ENCODE measurements at places on chromosomes 13 and 19.

DNA sequence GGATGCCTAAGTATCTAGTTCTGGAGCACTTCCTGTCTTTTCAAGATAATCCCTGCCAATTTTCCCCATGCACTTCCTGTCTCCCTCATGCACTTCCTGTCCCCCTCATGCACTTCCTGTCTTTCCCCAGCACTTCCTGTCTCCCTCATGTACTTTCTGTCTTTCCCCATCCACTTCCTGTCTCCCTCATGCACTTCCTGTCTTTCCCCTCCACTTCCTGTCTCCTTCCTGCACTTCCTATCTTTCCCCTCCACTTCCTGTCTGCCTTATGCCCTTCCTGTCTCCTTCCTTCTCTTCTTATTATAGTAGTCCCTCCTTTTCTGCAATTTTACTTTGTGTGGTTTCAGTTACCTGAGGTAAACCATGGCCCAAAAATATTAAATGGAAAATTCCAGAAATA is 3.0 kb upstream of the TNNT1 start:
- no peak for DNase-seq

- DNase-seq: no peak
Measured at GRCh38 chr19:5782322-5782721, 2.2 kb downstream of the PRR22 start.

- no peak for DNase-seq
Measured at GRCh38 chr19:49556412-49557398, 23.7 kb downstream of the NOSIP start.

DNA sequence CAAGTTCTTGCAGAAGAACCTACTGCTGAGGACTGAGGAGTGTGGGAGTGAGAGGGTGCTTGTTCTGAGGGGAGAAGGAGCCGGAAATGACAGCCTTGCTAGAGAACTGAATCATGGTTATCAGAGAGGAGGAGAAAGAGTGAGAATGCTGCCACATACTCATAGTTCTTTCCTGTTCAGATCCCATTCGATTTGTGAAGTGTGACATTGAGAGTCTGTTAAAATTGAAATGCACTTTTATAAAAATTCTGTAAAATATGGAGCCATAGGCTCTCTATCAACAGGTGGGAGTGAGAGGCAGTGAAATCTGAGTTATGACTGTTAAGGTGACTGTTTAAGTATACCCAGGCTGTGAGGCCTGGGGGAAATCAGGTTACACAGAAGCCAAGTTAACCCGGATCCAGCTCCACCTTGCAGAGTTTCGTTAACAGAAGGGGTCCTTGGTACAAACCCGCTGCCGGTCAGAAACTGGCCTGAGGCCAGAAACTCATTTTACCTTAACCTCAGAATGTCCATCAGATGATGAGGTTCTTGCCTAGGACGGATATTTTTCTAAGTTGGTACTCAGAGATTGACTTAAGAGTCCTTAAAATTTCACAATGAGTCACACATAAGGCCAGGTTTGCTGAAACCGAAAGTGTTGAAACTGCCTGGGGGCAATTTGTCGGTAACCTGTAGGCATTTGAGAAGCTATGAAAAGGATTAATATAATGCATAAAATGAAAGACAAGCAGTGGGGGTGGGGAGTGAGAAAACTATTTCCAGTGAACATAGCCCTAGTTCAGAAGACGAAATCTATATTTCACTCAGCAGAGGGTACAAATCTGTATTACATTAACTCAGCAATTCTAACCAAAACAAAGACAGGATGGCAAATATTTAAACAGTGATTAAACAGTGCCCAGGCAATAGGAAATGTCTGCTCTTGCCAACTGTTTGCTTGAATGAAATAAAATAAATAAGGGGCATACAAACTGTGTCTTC is 350.5 kb downstream of the KCNRG start:
- peak; percentile 66 for DNase-seq

GRCh38 chr19:44694184-44694579 is 4.8 kb upstream of the CEACAM16 start:
- DNase-seq: no peak

All from fibroblast of pulmonary artery (primary cell).